ENCODE measurements at places on chromosomes 7 and 10. TPM values are rescaled to one million over a fixed set of nuclear protein-coding genes. Genes with fewer than 3 reads are reported as not detected.

The NPY gene
- not detected for total RNA-seq

The UBE2H gene
- 111 TPM for total RNA-seq

The CALHM3 gene
- total RNA-seq, result not detected

The BEND7 gene
- total RNA-seq, result 27.6 TPM

The MBLAC1 gene
- total RNA-seq, result 0.91 TPM

The SPDYE16 gene
- 0.40 TPM for total RNA-seq

The CYP3A4 gene
- not detected for total RNA-seq

GRCh38 chr7:129780974-129781927 lies 169.7 kb downstream of the NRF1 start:
- no peaks in the 10 kb centered on the region for H3K36me3 ChIP-seq
- H3K4me1 ChIP-seq, result peaks cover 26% of the 10 kb centered on the region
- H3K4me3 ChIP-seq, result peak overlapping the region; percentile 70
- H3K27ac ChIP-seq, result no peak overlapping the region
- DNase-seq, result no peak

GRCh38 chr7:95102662-95103061 lies 195.3 kb downstream of the PPP1R9A start:
- H3K4me1 ChIP-seq, result peaks cover 13% of the 10 kb centered on the region
- H3K36me3 ChIP-seq, result no peaks in the 10 kb centered on the region
- no peak overlapping the region for H3K27ac ChIP-seq
- H3K4me3 ChIP-seq, result no peak overlapping the region

- no peaks in the 10 kb centered on the region for H3K36me3 ChIP-seq
- DNase-seq, result peak; percentile 60
- H3K27me3 ChIP-seq, result no peaks in the 10 kb centered on the region
- H3K4me1 ChIP-seq, result peaks cover 49% of the 10 kb centered on the region
- no peak overlapping the region for H3K4me3 ChIP-seq
Observed at GRCh38 chr10:71747551-71748523, 25.5 kb downstream of the VSIR start.

GRCh38 chr7:95319570-95319969 lies 4.8 kb downstream of the PON1 start:
- H3K4me1 ChIP-seq, result no peaks in the 10 kb centered on the region
- no peaks in the 10 kb centered on the region for H3K27me3 ChIP-seq
- H3K36me3 ChIP-seq, result no peaks in the 10 kb centered on the region
- no peak overlapping the region for H3K4me3 ChIP-seq
- DNase-seq, result no peak
- H3K27ac ChIP-seq, result no peak overlapping the region

DNA sequence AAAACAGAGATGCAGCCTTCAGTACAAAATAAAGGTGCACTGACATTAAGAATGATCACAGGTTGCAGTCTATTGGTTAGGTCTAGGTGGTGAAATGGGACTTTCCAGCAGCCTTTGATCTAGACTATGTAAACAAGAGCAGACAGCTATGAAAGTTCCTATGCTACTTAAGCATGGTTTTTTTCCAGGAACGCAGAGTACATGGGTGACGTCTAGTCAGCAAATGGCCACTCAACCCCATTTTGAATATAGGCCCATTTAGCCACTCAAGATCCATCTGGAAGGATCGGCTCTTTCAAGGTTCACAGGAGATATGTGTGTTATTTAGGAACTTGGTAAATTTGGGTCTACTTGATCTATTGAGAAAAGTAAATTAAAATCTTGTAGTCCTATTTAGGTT lies 1424.6 kb upstream of the LRRTM3 start:
- H3K4me3 ChIP-seq, result no peak overlapping the region
- no peak overlapping the region for H3K27ac ChIP-seq
- H3K27me3 ChIP-seq, result no peaks in the 10 kb centered on the region
- no peaks in the 10 kb centered on the region for H3K36me3 ChIP-seq
- DNase-seq, result no peak

- no peaks in the 10 kb centered on the region for H3K27me3 ChIP-seq
- no peak for DNase-seq
- no peak overlapping the region for H3K4me3 ChIP-seq
- no peaks in the 10 kb centered on the region for H3K4me1 ChIP-seq
- no peaks in the 10 kb centered on the region for H3K36me3 ChIP-seq
Observed at GRCh38 chr7:77367976-77368375, 48.2 kb downstream of the GSAP start.

GRCh38 chr10:126518218-126519080 lies 130.2 kb upstream of the ADAM12 start:
- no peaks in the 10 kb centered on the region for H3K36me3 ChIP-seq
- no peak overlapping the region for H3K4me3 ChIP-seq
- no peaks in the 10 kb centered on the region for H3K4me1 ChIP-seq
- no peak overlapping the region for H3K27ac ChIP-seq
- H3K27me3 ChIP-seq, result no peaks in the 10 kb centered on the region
- DNase-seq, result no peak

DNA sequence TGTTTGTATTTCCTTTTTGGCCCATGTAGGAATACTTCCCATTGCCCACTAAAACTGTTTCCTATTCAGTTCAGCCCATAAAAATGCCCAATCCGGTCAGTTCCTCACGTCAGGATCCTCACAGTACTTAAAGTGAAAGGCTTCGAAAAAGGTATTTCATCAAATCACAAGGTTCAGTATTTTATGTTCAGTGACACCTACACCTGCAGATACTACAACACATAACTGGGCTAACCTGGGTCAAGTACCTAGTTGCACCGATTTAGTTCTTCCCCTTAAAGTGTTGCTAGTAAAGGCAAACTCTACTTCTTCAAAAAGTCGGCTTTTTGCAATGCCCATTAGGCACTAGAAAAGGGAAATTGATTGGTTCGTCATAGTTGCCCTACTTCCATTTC lies 1.1 kb downstream of the SNX13 start:
- DNase-seq, result no peak
- peak overlapping the region; percentile 99 for H3K27ac ChIP-seq
- no peaks in the 10 kb centered on the region for H3K27me3 ChIP-seq
- H3K4me1 ChIP-seq, result peaks cover 51% of the 10 kb centered on the region

DNA sequence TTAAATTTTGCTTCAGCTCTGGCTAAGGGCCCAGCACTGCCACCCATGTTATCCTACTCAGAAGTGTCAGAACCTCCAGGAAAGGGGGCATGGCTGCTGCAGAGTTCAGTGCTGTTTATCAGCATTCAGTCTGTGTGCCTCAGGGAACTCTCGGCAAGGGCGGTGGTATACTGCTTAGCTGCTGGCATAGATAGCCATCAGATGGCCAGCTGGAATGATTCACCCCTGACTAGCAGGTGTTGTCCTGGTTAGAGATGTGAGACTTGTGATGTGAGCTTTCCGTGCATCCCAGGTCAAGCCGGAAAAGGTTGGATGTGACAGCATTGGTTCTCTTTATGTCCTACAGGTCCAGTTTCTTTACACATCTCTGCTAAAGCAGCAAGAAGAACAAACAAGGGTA lies 22.1 kb downstream of the CEP55 start:
- H3K4me1 ChIP-seq, result no peaks in the 10 kb centered on the region
- H3K27ac ChIP-seq, result no peak overlapping the region
- no peaks in the 10 kb centered on the region for H3K27me3 ChIP-seq
- H3K36me3 ChIP-seq, result no peaks in the 10 kb centered on the region

- no peak overlapping the region for H3K4me3 ChIP-seq
- H3K27ac ChIP-seq, result no peak overlapping the region
- no peaks in the 10 kb centered on the region for H3K36me3 ChIP-seq
Observed at GRCh38 chr10:5991708-5992107, 14.4 kb upstream of the IL15RA start.

DNA sequence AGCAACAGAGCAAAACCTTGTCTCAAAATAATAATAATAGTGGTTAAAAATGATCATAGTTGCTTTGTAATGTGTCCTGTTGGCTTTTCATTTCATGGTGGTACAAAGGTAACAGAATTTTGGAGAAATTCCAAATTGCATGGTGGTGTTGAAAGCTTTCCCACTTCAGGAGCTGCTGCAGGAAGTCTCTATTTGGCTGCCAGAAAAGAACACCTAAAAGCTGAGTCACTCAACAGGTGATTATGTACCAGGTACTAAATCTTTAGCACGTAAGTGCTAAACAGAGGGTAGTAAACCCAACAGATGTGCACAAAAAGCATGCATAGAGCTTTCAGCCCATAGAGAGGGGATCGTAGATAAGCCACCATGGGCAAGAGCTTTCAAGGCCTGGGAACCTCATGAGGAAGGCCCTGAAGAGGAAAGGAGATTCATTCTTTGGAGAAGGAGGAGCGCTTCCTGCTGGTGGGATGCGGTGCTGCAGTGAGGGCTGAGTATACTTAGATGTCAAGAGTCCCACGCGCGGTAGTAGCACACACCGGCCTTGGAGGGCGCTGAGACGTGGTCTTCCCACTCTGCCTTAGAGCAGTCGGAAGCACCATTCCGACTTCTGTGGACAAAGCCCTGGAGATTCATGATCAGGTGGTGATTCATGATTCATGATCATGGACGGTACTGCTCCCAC lies 118.7 kb downstream of the RALA start:
- no peak overlapping the region for H3K27ac ChIP-seq
- H3K27me3 ChIP-seq, result no peaks in the 10 kb centered on the region
- H3K4me1 ChIP-seq, result no peaks in the 10 kb centered on the region
- no peak overlapping the region for H3K4me3 ChIP-seq

All from psoas muscle (tissue), 8 donors.